ENCODE measurements at places on chromosomes 6 and 20.

DNA sequence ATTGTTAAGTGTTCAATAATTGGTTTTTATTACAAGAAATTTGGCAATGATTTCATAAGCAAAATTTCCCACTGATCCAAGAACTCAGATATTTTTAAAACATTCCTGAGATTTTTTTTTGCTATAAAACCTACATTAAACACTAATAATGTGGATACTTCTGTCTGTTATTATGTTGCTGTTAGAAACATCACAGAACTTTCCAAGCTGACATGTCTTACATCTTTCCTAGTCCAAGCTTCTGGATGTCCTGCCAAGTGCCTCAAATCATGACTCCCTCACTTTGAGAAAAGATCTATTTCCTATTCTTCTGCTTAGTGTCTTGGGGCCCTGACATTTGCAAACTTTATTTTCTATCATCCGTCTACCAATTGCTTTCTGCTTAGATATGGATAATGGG, 110.8 kb downstream of the RFPL4B start:
- no peak for DNase-seq

GRCh38 chr6:9487128-9487527, 927.7 kb downstream of the TFAP2A start:
- no peak for DNase-seq

- DNase-seq: no peak
These were observed at the start of gene C6orf132 for GRCh38 chr6:42142118-42142835. TSS of gene C6orf132 (minus strand) at chr6:42142620. CDS start at chr6:42142444, 176 bp downstream.

DNA sequence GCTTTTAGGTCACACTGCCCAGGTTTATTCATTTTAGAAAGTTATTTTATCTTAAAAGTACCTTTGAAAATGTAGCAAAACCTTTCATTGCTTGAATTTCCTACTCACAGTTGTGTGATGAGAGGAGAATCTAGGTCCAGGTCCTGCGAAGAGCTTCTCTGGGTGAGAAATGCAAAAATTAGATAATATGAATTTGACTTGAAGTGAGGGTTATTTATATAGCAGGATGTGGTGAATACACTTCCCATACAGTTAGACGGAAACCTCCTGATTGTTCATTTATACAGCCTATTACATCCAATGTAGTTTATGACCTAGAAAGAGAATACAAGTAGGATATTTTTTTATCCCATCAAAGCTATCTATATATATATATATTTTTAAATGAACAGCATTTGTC, 30.5 kb downstream of the CDKAL1 start:
- DNase-seq: no peak

GRCh38 chr20:16124911-16125776, 448.1 kb downstream of the KIF16B start:
- DNase-seq: no peak

DNA sequence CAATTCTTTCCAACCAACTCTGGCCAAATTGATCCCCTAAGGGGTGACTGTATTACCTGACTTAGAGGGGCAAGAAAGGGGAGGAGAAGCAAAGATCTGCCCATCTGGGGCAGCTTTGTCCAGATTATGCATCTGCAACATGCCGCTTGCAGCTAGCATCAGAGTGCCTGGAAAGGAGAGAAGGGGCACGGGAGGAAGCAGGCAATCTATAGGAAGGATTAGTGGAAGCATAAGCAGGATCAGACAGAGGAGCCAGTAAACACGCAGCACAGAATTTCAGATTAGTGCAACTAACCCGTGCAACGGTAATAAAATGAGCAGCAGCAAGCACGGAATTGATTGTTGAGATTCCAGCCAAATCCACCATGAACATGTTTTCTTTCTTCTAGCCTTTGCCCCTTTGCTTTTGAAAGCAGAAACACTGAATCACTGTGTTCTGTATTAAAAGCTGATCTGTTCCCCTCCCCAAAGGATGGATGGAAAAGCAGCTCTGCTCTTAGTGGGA, 643.6 kb upstream of the CHD6 start:
- DNase-seq: no peak

DNA sequence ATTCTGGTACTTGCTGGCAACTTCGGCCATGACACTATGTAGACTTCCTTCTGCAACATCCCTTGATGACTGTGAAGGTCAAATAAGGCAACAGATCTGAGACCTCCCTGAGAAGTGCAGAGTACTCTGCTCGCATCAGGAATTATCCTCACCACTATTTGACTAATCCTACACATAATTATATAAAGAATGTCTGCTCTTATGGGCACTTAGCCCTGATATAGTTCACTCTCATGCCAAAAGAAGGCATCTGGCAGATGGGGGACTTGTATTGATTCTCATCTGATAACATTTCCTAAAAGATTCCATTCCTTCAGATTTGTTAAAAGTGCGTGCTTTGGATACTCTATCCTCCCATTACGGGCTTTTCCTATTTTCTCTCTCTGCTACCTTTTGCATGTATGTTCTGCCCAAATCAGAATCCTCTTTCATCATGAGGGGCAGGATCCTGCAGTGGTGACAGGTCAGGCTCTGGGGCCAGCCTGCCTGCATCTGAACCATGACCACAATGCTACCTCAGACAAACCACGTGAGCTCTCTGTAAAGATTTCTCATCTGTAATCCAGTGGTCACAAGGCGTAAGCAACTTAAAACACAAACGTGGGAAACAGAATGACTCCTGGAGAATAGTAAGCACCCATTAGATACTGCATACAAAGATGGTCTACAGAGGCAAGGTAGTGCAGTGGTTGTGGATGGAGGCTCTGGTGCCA, 134.0 kb downstream of the GJA10 start:
- no peak for DNase-seq

DNA sequence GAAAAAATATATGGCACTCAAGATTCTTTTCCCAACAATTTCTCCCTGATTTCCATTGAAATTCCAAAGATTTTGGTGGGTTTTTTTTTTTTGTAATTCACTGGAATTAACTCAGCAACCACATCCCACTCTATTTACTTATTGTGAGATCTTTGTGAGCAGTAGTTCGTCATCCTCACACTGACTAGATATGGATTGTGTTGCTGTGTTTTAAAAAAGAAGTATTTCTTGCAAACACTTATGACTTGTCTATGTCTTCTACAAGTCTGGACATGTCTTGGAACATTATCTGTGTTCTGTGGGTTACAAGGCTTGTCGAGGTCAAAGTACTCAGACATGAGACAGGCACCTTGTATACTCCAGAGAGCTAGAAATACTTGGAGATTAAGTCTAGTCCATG, 7.3 kb upstream of the TENT5A start:
- DNase-seq: no peak

Measured in hematopoietic multipotent progenitor cell treated with erythropoietin and hydrocortisone succinate and interleukin-3 and kit ligand, for 17 days (in vitro differentiated cells).